ENCODE measurements at places on chromosomes 7 and 10.

DNA sequence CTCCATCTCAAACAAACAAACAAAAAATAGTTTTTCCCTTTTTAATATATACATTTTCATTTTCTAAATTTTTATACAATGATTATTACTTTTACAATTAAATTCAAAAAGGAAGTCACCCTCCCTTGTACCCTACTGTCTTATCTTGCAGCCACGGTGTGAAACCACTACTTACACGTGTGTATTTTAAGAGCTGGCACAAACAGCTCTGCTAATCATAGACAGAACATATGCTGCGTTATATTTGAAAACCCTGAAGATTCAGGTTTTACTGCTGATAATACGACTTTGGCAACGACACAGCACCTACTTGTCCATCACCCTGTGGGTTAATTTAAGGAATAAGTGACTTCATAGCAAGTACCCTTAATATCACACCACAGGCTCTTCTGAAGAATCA is 991 bp downstream of the ANKRD61 start:
- no peak for DNase-seq

DNA sequence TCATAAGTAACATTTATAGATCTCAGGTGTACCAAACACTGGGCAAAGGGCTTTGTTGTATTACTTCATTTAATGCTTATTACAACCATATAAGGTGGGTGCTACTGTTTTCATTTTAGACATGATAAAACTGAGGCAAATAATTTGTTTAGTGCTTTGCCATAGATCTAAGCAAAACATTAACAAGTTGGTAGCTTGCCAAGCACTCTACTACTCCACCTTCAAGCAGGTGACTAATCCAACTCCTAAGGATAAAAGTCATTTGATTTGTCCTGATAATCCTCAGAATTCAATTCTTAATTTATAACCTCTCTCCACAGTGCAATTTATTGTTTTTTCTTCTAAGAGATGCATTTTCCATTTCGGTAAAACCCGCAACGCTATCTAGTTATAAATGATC is 646.4 kb downstream of the GRM8 start:
- DNase-seq, result no peak

DNA sequence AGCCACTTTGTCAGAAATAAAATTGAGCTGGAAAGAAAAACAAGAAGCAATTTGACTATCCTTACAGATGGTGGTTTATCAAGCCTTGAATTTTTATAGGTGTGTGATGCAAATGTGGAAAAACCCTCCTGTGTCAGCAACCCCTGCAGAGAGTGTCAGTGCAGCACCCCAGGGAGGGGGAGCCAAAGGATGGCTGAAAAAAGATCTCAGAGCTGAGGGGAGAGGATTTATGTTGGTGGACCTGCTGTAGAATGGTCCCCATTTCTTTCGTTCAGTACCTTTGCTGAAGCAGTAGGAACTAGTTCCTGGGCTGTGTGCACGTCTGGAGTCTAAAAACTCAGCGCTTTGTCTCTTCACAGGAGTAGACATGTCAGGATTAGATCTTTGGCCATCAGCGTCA is 239.0 kb downstream of the PHTF2 start:
- no peak for DNase-seq

DNA sequence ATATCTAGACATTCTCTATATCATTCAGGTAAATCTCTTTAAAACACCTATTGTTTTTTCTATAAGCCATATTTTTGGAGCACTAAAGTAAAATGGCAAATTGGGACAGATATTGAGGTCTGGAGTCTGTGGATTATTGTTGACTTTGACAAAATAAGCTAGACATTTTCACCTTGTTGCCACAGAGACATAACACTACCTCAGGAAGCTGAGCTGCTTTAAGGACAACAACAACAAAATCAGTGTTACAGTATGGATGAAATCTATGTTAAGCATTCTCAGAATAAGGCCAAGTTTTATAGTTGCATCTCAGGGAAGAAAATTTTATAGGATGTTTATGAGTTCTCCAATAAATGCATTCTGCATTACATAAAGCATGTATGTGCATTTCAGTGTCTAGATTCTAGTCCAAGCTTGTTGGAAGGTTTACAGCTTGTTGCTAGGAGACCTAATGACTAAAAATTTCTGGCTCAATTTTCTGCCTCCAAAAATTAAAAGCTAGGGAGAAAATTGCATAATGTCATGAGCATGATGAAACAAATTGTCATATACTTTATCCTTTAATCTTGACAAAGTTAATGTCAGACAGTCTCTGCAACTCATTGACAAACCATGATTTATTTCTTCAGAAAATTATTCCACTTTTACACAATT is 18.3 kb downstream of the LIPM start:
- DNase-seq, result no peak

DNA sequence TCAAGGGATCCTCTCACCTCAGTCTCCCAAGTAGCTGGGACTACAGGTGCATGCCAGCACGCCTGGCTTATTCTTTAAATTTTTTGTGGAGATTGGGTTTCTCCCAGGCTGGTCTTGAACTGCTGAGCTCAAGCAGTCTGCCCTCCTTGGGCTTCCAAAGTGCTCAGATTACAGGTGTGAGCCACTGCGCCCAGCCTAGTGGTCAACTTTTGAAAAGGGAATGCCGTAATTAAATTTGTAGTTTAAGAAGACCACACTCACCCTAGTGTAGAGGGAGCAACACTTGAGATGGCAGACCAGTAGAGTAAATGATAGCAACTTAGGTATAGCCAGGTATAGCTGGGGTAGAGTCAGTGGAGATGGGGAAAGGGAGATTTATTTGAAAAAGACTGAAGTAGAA is 17.6 kb downstream of the ZRANB1 start:
- DNase-seq, result no peak

- DNase-seq, result no peak
Observed at GRCh38 chr7:128835790-128836641, 5.8 kb downstream of the FLNC start.

DNA sequence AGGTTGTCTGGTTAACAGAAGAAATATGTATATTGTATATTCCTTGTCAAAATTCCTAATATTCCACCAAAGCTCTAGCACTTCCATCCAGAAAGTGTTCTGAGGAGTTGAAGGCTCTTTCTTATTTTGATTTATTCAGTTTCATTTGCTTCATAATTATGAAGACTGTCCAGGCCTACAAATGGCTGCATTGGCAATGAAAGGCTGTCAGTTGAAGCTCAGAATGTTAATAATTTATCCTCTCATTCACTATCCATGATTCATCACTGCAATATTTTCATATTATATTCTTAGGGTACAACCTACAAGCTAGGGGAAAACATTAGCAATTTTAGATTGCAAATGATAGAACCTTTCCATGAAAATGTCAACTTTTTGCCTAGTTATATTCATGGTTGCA is 57.3 kb downstream of the ARID5B start:
- DNase-seq, result no peak

GRCh38 chr10:51186361-51186760 is 112.1 kb downstream of the PRKG1 start:
- DNase-seq, result no peak

GRCh38 chr10:30396698-30397097 is 37.3 kb upstream of the MAP3K8 start:
- DNase-seq, result no peak
